Hematopoietic multipotent progenitor cell treated with erythropoietin and hydrocortisone succinate and interleukin-3 and kit ligand, for 17 days (in vitro differentiated cells): ENCODE measurements at places on chromosomes 2 and 18.

DNA sequence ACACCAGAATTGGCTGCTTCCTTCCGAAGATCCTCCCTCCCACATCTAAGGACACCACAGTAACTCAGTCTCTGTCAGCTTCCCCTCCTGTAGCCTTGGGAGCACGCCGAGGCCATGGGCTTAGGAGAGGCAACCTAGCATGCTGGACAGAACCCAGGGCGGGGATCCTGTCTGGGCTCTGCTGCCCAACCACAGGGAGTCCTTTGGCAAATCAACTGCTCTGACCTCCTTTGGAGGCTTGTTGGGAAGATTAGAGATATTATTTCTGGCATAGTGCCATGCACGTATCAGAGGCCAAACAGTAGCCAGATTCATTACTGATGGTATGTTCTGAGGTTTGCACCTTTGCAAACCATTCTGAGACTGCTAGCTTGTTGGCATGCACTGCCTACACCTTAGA, 262.7 kb upstream of the EPAS1 start:
- DNase-seq = no peak

DNA sequence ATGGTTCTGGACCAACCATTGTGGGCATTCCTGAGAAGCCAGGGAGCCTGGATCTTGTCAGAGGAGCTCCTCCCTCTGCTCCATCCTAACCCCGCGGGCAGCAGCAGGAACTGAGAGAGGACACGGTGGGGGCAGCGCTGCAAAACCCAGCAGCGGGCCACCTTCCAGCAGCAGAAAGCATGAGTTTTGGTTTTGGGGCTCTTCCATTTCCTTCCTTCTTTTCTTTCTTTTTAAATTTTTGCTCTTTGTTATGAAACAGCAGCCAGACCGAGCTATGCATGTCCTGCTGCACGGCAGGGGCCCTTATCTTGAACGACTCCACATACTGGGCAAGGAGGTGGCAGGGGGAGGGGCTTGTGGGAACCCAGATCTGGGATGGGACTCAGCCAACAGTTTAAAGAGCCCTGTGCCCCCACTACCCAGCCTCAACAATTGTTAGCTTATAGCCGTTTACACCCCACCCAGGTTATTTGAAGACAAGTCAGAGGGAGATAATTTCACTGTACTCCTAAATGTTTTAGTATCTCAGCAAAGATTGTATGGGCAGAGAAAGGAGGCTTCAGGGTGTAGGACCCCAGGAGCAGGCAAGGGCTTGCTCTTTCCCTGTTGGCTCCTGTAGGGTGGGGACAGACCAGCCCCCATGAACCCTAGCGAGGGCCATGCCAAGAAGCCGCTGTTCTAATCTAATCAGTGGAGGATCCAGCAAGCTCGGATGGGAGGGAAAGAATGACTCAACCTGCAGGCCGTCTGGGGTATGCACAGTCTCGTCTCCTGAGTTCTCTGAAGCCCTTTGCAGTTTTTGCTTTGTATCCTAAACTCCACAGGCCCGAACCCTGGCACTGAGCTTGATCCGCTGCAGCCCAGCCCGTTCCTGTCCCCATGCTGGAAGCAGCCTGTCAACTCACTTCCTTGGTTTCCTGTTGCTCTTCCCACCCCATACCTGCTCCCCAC, 75.3 kb downstream of the LRRFIP1 start:
- peak; percentile 21 for DNase-seq

DNA sequence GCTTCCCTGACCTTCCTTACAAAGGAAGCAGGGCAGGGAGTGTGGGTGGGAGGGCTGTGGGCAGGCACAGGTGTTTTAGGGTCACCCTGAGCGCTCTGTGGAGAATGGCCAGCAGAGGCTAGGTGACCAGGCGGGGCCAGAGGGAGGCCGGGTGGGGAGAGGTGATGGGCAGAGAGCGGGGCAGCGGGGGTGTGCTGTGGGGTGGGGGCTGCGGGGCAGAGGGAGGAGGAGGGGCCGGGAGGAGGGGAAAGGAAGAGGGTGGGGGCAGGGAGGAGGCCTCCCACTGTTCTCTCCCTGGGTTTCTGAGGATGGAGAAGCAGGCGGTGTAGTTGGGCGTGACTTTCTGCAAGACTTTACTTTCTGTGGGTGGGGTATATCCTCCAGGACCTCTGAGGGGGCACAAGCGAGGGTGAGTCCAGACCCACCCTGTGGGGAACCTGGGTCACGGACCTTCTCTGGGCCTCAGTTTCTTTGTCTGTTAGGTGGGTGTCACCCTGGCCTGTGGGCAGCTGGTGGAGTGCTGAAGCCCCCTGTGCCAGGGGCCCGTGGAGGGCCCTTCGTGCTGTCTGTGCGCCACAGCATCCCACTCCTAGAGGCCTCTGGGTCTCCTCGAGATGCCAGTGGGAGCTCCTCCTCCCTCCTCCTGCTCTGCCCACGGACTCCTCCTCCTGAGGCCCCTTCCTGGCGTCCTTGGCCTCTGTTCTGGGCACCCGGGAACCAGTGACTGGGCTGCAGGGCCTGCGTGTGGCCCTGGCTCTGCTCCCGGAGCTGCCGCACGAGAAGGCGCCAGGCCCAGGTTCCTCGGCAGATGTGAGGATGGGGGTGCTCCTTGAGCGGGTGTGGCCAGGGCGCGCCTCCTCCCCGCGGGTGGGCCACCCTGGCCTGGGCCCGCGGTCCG, 6.3 kb upstream of the NEU4 start:
- DNase-seq = no peak

DNA sequence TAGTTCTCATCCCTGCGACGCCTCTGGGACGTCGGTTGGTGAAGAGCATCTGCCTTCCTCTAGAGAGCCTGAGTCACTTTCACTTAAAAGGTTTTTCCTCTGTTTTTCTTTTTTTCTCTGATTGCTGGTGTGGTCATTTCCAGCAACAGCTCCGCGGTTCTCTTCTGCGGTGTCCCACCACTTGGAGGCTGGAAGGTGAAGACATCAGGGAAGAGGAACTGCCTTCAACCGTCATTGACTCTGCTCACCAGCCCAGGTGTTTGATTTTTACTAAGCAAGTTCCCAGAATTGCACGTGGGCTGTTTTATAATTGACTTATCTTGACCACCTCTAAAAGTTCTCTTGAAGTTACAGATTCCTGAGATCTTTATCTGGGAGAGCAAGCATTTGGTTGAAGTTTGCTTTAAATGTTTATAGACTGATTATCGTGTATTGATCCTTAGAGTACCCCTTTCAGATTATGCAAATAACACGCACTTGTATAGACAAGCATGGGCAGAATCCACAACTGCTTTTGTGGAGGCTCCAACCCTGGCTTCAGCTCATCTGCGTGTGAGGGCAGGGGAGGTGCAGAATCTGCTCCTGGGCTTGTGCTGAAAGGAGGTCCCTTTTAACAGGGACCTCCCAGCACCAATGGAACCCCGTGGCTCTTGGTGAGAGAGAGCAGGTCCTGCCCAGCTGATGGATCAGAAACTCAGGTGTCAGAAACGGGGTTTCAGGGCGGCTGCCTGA, 3.5 kb downstream of the CTDP1 start:
- DNase-seq = no peak

GRCh38 chr18:12305930-12306629, 2.0 kb upstream of the TUBB6 start:
- DNase-seq = no peak

DNA sequence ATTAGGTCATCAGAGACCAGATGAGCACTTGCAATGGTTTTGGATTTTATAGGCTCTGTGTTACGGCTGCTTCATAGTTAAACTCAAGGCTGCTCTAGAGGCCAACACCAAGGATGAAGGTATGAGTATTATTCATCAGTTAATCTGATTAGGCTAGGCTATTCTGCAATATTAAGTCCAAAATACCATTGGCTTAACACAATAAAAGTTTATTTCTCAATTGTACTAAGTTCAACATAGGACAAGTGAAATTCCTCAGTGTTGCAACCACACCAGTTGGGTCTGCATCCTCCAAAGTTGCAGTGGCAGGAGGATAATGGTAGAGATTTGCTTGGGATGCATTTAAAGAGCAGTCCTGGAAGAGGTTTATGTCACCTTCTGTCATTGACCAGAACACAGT, 538.3 kb upstream of the CDH2 start:
- no peak for DNase-seq

DNA sequence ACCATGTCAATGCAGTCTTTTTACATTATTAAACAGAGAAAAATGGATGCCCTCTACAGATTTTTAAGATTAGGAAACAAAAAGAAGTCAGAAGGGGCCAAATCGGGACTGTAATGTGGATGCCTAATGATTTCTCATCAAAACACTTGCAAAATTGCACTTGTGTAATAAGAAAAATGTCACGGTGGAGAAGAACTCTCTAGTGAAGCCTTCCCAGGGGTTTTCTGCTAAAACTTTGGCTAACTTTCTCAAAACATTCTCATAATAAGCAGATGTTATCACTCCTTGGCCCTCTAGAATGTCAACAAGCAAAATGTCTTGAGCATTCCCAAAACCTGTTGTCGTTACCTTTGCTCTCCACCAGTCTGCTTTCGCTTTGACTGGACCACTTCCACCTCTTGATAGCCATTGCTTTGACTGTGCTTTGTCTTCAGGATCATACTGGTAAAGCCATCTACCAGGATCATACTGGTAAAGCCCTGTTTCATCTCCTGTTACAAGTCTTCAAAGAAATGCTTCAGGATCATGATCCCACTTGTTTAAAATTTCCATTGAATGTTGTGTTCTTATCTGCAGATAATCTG, 226.8 kb downstream of the TNS1 start:
- no peak for DNase-seq

- DNase-seq = no peak
Observed at GRCh38 chr2:206707164-206707701, 11.0 kb downstream of the DYTN start.

DNA sequence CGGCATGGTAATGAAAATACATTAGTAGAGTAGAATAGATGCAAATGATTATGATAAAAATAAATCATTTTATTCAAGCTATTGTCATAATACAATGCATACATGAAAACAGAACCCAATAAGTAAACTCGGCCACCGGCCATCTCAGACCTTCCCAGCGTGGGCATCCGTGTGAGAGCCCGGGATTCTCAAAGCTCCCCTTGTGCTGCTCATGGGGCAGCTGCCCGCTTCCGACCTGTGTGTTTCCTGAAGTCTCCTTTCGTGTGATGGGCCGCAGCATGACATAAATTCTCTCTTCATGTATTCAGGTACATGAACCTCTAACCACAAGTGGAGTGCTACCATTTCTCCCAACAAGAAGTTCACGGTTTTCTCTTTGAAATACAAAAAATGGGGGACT, 13.5 kb upstream of the CNDP2 start:
- no peak for DNase-seq

DNA sequence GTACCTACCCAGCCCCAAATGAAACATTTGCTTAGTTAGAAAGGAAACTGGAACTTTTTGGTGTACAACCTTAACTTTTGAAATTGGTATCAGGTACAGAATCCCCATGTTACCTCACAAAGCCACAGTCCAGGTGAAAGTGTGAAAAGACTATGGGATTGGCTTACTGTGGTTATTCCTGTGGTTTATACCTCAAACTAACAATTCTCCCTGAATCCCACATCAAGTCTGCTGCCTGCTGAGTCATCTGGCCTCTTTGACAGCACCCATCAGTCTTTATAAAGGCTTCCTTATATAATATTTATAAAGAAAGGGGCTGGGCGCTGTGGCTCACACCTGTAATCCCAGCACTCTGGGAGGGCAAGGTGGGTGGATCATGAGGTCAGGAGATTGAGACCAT, 164.6 kb downstream of the TMEM247 start:
- DNase-seq = no peak

GRCh38 chr2:231284296-231284695, 85.9 kb downstream of the ARMC9 start:
- no peak for DNase-seq
